ENCODE measurements at places on chromosomes 5 and 9.

GRCh38 chr5:160088805-160089204, 30.4 kb downstream of the PWWP2A start:
- no peak for DNase-seq

- DNase-seq, result no peak
Observed at GRCh38 chr5:110053824-110054223, 364.1 kb downstream of the MAN2A1 start.

DNA sequence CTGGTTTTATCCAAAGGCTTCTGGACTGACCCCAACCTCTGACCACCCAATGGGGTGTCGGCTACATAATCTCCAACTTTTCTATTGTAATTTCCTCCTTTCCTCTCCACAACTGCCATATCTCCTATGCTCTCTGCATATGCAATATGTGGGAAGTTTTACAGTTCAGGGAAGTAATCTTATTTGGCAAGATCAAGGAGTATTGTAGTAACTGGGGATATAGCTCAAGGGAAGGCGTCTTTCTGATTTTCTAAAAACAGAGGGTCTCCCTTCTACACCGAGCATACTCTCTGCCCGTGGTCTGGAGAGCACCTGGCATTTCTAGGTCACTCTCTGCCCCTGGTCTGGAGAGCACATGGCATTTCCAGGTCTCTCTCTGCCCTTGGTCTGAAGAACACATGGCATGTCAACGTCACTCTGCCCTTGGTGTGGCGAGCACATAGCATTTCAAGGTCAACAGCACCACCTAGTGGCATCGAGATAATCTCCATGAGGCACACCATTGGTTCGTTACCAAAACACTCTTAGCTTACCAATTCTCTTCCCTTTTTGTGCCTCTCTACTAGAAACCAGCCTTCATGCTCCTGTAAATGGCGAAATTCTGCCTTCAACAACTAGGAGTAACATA, 616.4 kb upstream of the NUDT12 start:
- no peak for DNase-seq

- DNase-seq, result no peak
Observed at GRCh38 chr9:110802416-110803035, 133.9 kb downstream of the MUSK start.

GRCh38 chr5:19987612-19988361, at the start of gene CDH18:
TSS of gene CDH18 (minus strand) at chr5:19988200. CDS start at chr5:19838986, 149,214 bp downstream.
- no peak for DNase-seq

- DNase-seq, result no peak
Observed at GRCh38 chr9:11933926-11934325, 759.3 kb upstream of the TYRP1 start.

DNA sequence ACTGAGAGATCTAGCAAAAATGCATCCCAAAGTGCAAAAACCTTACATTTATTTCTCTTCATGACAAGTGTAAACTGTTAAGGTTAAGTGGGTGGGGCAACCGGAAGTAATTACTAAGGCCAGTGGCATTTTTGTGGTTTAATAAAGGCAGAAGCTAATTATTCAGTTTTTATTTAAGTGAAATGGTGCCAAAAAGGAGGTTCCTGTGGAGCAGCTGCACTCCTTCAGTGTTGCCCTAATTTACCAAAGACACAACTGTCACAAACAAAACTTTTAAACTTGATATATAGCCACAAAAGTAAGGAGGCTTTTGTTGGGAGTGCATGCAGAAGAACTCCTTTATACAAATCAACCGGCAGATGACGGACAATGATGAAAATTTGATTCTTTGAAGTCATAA, 81.6 kb downstream of the NDUFS4 start:
- no peak for DNase-seq

GRCh38 chr5:5421149-5421960, 1.1 kb upstream of the ICE1 start:
- DNase-seq, result no peak

DNA sequence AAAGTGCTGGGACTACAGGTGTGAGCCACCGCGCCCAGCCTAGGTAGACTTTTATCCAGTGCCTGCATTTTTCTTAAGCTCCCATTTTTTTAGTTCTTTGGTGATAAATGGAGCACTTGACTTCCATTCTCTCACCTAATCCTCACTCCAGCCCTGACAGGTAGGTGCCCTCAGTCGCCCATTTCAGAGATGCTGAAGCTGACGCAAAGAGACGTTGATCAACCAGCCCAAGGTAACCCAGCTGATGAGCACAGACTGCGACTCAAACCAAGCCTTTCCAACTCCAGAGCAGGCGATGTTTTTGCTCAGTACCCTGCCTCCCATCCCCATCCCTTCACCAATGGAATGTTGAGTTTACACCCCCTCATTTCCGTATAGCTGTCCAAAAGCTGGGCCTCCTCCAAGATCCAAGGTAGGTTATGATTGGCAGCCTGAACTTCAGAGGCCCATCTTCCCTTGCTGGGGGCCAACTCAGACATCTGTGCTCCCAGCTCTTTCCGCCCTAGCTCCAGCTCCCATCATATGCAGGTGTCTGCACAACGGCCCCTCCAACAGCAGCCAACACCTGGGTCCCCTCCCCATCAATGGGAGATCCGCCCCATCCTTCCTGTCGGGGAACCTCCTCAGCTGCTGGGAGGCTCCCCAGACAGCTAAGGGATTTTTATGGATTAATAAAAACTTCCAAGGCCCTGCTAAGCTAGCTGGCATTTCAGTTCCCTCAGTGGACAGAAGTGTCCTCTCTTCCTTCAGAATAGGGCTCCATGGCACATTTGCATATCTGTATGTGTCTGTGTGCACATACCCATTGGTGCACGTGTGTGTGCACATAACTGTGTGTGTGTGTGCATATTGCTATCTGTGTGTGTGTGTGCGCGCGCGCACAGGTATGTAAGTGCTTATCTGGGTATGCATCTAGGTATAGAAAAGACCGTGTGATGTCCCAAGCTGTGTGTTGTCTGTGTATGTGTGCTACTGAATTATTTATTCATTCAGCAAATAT, 39.3 kb upstream of the VDAC1 start:
- no peak for DNase-seq

GRCh38 chr5:1371218-1371971, 26.5 kb upstream of the CLPTM1L start:
- DNase-seq, result no peak

GRCh38 chr5:154455585-154455984, 9.8 kb downstream of the SAP30L start:
- DNase-seq, result no peak

- DNase-seq, result no peak
Observed at GRCh38 chr5:170315154-170315553, 17.6 kb upstream of the LCP2 start.

DNA sequence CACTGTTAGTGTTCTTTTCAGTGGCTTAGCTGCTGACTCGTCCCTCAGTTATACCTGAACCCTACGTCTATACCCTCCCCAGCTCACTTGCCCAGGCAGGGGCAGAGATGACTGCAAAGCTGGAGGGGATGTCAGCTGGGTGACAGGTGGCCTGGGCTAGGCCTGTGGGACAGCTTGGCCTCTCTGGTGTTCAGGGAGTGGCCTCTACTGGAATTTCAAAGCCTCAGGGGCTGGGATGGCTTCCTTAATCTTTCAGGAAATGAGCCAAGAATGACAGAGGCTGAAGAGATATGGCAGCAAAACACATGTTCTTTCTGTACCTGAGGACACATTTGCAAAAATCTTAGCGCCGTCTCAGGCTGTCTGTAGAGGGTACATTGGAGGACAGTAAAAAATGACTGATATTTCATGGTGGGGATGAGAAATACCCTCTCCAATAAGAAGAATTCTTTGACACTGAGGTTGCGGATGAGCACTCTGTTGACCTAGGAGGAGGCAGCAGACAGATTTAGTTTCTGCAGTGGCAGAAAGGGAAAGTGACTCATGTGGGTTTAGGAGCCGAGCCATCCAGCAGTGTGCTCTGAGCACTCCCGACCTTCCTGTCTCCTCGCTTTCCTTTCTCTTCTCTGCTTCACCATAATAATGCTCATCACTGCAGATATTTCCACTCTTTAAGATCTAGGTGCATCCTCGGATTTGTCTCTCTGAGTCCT, 54.4 kb downstream of the ENTREP1 start:
- DNase-seq, result no peak

GRCh38 chr9:134166374-134166773, 2.0 kb upstream of the RNU6ATAC start:
- DNase-seq, result no peak

GRCh38 chr9:136273244-136273865, 27.7 kb upstream of the QSOX2 start:
- no peak for DNase-seq

DNA sequence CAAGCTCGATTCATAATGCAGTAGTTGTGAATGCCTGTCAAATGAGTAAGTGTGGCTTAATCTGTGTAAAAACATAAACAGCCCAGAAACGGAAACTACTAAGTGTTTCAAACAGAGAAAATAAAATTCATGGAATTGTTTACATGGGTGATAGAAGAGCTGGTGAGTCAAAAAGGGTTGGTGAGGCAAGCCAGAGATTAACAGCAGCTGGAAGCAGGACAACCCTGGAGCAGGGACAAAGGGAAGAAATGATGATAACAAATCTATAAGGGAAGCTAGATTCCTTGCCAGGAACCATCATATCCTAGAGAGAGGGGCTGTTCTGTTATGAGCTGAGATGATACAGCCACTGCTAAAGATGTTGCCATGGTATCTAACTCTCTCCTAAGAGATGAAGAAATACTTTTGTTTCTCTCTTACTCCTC, 18.0 kb upstream of the PRR16 start:
- DNase-seq, result no peak

- DNase-seq, result no peak
Observed at GRCh38 chr9:107627781-107628180, 138.2 kb upstream of the KLF4 start.

DNA sequence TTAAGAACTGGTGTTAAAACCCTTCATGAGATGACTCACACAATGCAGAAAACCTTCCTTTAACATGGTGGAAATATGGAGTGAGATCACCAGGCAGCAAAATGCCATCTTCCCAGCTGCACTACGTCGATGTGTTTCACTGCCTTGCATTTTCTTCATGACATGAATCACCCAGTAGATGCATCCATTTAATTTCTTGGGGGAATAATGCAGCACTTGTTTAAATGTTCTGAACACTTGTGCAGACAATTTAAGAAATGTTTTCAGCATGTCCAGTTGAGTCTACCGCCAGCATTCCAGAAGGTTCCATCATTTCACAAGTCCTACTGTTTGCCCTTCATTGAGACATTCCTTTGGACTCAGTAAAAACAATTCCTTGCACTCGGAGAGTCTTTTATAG, 81.6 kb downstream of the ADAMTS16 start:
- no peak for DNase-seq

DNA sequence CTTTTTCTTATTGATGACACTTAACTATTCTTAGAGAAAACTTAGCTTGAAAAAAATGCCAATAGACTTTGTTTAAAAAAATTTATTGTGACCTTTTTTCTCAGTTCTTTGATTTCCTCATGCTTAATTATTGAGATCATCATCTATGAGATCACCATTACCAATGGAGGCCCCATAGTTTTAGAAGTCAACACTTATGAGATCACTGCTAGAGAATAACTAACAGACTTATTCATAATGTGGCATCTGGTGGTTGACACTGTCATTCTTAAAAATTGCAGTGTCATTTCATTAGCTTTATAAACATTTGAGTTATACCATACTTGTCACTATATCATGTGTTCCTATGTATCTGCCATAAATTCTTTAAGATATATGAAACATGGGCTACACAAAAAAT, 14.9 kb upstream of the FEM1C start:
- no peak for DNase-seq

DNA sequence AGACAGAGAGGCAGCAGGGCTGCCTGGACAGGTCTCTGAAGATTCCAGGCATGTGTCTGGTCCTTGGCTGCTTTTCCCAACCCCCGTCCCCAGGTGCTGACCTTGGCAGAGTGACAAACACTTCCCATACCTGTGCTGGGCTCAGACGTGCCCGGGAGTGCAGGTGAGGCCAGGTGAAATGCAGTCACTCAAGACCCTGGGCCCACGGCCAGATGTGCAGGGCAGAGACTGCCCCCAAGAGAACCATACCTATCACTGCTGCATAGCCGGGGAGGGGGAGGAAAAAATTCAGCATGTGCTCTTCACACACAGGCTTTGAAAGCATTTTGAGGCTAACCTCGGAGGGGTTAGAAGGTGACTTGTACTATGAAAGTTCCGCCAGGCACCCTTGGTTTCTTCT, 22.6 kb downstream of the CCNJL start:
- DNase-seq, result no peak

- DNase-seq, result no peak
Observed at GRCh38 chr9:83422527-83422926, 115.7 kb downstream of the FRMD3 start.

DNA sequence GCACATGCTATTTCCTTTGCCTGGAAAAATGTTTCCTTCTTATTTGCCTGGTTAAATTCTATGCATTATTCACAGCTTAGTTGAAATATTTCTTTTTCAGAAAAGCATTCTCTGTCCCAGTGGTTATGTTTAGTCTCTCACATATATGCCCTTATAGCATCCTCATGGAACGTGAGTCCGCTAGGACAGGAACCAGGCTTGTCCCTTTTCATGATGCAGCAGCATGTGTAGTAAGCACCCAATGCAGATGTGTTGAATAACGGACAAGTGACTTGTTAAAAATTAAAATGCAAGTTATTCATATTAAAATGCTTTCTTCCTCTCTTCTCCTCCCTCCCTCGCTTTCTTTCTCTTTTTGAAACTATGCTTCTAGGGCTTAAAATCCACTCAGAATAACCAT, 349.3 kb downstream of the GLIS3 start:
- no peak for DNase-seq

DNA sequence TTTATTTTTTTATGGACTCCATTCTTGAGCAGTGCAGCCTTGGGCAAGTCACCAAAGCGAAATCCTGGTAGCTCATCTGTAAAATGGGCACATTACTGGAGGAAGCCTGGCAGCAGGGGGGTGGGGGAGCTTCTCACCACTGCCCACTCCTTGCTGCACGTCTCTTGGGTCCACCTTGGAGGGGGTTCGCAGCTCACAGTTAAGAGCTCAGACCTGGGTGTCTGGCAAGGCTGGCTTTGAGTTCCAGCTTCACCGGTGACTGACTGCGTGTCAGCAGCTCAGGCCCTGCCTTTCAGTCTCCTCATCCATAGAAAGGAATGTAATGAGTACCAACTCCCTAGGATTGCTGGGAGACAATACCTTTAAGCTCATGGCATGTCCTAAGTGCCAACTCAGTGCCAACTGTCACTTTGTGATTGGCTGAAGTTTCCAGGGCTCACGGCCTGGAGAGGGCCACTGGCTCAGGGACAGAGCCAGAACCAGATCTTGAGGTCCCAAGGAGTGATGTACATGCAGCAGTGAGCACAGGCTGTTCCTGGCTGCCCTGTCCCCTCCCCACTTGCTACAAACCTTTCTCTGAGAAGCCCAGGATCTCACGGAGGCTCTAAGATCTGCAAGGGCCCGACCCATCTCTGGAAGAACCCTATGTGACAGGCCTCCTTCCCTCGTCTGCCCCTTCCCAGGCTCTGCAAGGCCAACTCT, 72.9 kb downstream of the C9orf50 start:
- DNase-seq, result no peak

GRCh38 chr9:119334745-119335144, 34.5 kb downstream of the BRINP1 start:
- DNase-seq, result no peak
